ENCODE measurements at places on chromosomes 5 and 9. TPM values are rescaled to one million over a fixed set of nuclear protein-coding genes. Genes with fewer than 3 reads are reported as not detected.

- no peak for DNase-seq
Observed at GRCh38 chr9:106689089-106689488, 173.9 kb upstream of the ZNF462 start.

DNA sequence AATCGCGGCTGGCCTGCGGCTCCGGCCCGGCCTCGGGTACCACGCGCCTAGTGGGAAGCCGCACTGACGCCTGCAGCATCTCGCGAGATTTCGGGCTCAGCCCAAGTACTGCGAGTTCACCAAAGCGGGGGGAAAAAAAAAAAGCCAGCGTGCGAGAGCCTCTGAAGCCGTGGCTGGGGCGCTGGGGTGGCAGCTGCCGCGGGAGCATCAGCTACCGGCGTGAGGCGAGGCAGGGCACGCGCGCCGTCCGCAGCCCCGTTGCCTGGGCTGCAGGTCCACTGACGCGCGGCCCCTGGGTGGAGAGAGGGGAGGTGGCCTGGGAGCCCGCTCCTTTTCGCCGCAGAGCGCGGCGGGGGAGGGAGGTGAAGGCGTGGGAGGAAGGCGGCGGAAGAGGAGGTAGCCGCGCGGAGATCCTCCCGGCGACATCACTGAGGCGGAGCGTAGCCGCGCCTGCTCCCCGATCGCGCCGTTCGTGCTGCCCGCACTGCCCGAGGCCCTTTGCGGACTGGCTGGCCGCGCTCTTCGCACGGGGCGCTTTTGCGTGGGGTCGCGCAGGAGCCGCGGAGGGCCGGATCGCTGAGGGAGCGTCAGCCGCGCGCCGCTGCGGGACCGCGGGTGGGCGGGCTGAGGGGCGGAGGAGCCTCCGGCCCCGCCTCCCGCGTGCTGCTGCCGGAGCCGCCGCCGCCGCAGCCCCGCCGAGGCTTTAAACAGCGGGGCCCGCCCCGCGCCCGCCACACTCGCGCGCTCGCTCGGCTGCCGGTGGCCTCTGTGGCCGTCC lies at the start of gene SLC12A2:
TSS of gene SLC12A2 (plus strand) at position 734 of the 778 bp plus-strand sequence. CDS start 189 bp downstream, outside the sequence.
- DNase-seq = peak; percentile 87

KLHL3 gene
- total RNA-seq = 2.6 TPM

GRCh38 chr9:124045076-124045829 lies 33.7 kb downstream of the LHX2 start:
- DNase-seq = no peak

DNA sequence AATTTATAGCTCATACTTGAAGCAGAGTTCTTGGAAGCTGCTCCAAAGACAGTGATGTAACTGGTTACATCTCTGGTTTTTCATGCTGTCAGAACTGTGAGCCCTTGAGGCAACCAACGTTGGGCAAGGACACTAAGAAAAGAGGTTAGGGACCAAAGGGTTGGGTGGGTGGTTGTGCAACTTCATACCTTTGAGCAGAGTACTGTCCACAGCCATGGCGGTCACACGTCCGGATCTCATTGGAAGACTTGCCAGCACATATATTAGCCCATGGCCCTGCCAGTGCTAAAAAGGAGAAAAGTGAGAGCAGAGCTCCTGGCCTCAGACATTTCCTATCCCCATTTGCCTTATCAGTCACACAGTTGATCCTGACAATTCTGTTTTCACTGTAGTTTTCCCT lies 2.1 kb downstream of the LECT2 start:
- DNase-seq = no peak

DNA sequence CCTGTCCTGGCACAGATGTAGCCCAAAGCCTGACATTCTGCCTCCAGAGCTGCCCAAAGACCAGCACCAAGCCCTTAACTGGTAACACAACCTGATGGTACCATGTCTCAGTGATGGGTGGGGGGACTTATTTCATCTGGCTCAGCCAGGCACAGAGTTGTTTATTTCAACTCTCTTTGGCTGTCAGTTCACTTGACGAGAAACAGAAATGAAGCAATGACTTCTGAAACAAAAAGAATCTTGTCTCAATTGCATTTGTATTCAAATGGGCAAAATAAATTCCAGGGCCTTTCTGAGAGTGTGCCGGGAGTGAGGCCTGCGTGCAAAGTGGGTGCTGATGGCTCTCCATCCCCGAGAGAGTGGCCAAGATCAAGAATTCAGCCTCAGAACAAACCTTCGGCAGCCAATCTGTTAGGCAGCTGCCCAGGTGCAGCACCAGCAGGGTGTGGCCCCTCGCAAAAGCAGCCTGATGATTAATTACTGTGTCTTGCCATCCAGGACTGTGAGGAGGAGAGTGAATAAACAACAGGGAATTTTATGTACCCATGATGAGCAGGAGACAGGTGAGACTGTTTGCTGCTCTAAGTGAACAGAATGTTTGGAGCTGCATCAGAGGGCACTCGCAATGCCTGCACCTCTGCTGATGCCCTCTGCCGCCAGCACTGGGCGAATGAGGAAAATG lies 238.0 kb downstream of the HSPA4 start:
- DNase-seq = no peak

EDIL3 gene
- total RNA-seq = 0.27 TPM

DNA sequence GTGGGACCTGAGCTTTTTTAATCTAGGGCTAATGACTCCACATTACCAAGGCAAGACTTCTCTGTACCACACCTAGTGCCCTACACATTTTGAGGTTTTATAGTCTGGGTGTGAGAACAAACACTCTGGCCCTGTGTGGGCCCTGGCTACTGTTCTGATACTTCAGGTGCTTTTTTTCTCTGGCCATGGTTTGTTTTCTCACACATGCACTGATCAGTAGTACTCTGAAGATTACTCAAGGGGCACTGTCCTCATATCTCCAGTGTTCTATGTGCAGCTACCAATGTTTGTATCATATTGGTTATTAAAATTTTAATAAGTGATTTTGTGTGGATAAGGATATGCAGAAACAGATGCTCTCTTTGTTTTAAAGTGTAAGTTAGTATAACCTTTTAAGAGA lies 5.9 kb upstream of the C9orf40 start:
- DNase-seq = no peak

Measured in activated T-cell treated with anti-CD3 and anti-CD28 coated beads, Interleukin-2, amount 50 U/mL, for 4 hours (primary cell).